Activated CD4-positive, alpha-beta T cell treated with anti-CD3 and anti-CD28 coated beads for 1 hour (primary cell): ENCODE measurements at places on chromosomes 5 and 9.

DNA sequence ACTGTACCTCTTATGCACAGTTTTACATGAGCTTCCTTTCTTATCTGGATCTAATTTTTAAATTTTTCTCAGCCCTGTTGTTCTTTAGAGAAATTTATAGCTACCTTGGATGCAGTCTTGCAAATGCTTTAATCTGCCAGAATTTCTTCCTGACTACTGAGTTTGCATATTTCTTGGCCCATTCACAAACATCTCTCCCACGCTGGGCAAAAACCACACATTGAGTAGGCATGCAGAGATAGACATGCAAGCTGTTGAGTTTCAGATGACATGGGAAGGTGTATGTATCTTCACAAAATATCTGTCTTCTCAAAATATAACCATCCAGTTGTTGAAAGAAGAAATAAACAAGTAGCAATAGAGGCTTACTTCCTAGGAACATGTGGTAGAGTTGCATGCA, 101.2 kb downstream of the PARP8 start:
- no peak for DNase-seq

DNA sequence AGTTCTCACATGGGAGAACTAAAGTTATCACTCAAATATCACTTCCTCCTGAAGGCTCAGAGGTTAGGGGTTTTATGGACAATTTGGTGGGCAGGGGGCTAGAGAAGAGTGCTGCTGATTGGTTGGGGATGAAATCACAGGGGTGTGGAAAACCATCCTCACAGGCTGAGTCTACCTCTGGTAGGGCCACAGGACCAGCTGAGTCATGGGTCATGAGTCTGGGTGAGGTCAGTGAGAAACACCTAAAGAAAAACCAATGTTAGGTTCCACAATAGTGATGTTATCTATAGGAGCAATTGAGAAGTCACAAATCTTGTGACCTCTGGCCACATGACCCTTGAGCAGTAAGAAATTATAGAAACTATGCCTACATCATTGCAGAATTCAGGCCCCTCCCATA, 203.3 kb upstream of the TARS1 start:
- DNase-seq: no peak

- DNase-seq: no peak
Measured at GRCh38 chr5:119359737-119360413, 4.1 kb downstream of the TNFAIP8 start.

GRCh38 chr5:175847503-175847902, 23.9 kb upstream of the CPLX2 start:
- DNase-seq: no peak

- DNase-seq: no peak
Measured at GRCh38 chr5:74916831-74917710, 50.9 kb upstream of the FAM169A start.

GRCh38 chr5:78286290-78286689, 8.2 kb downstream of the AP3B1 start:
- no peak for DNase-seq

DNA sequence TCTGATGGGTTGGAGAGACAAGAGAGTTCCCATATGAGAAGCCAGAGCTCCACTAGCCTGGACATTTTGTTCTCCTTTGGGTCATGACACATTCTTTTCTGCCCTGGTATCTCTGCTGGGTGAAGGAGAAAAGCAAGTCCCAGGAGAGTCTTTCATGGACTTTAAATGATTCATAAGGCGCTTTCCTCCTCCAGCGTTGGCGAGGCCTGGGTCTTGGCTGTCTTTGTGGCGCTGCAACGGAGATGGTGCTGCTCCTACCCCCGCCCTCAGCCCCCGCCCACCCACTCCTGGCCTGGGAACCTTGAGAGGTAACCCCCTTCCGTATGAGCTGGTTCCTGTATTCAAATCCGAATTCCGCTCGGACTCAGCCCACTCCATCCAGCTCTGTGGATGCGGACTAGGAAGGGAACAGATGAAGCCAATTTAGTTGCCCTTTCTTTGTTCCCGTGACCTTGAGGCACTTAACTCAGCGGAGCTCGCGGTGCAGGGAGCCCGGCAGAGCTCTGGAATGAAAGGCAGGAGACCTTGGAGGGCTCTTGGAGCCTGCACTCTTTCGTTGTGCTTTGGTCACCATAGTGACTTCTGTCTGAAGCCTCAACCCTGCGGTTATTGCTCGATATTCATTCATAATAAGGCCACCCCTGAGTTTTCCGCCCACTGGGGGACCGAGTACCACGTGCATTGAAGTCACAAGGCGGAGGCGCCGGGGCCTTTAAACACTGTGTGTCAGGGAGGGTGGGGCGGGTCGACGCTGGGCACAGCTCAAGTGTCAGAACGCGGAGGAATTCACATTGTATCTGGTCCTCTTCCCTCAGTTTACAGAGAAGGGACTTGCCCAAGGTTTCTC, 14.0 kb upstream of the PWWP2A start:
- DNase-seq: no peak

DNA sequence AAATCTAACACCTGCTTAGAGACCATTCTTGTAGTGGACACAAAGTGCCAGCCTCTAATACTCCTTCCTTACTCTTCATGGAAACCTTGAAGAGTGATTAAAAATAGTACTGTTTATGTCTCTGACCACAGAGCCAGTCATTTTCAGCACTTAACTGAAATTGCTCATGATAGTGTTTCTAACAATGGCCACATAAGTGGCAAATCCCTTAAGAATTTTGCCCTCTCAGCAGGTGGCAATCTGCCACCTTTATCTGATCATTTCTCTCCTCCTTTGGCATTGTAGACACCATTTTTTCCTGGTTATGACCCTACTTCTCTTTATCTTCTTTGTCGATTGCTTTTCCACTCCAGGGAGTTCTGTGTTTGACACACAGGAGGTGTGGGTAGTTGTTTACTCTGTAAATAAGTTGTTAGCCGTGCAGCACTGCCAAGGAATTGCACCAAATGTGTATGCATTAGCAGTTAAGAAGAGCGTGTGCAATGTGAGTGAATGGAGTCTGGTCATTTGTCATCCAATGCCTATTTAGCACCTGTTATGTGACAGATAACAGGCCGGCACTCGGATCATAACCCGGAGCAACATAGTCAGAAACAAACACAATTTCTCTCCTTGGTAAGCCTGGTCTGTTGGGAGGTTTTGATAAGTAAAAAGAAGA, 36.8 kb upstream of the STARD4 start:
- DNase-seq: no peak

DNA sequence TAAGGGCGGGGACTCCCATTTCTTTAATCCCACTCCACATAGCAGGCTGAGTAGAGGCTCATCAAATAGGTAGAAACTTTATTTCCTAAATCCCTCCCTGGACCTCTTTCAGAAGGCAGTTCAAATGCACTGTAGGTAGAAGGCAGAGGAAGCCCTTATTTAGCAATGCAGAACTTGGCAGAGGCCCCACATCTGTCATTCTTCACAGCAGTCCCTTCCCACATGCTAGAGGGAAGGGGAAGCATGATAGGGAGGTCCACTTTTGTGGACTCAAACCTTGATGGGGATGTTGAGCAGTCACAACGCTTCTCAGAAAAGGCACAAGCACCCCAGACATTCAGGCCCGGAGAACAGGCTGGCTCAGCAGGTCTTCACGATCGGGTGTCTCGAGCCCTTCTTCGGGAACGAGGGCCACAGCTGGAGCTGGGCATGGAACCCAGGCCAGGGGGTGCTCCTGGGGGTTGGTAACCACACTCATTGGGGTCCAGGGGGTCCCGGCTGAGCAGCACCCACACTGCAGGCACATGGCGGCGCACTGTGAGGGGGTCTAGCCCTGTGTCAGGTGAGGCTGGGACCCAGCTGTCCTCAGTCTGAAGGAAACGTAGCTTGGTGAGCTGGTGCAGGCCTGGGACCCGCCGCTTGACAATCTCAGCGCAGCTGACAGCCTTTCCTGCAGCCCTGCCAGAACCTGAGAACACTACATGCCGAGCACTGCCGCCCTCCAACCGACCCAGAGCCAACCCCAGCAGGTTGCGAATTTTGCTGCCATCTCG, 1.3 kb downstream of the RPP25L start:
- no peak for DNase-seq

DNA sequence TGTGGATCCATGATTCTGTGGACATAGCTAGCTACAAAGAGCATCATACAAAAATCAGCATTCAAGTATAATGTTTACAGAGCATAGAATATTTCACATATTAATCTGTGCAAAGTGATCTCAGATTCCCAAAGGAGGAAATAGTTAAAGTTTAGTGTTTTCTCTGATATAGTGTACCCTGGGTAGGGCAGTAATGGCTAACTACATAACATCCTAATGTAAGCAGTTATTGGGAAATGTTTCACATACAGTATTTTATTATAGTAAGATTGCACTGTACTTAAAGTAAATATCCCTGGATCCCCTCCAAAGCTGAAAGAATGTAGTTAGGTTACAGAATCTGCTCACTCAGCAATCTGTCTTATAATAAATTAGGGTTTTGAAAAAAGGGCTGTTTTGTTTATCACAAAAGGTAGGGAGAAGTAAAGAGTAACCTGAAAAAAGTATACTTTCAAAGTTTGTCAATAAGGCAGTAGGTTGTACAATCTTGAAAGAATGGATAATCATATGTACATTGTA, 52.5 kb upstream of the SMARCA2 start:
- no peak for DNase-seq

GRCh38 chr5:100789694-100790093, 113.4 kb downstream of the ST8SIA4 start:
- DNase-seq: no peak

- no peak for DNase-seq
Measured at GRCh38 chr5:148976569-148977381, 86.1 kb downstream of the SH3TC2 start.

DNA sequence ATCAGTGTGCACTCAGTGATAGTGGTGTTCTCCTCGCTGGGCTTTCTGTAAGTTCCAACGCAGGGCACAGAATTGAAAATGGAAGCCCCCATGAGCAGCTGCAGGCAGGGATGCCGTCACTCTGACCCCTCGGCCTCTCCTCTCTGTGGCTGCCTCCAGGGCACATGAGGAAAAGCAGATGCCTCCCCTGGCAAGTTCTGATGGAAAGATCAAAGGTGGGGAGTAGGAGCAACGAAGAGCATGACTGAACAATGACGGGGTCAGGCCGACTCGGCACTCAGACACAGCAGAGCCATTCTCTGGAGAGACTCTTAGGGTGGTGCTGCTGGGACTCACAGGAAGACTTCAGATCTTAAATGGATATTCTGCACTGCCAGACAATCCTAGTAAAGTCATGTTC, 65.6 kb upstream of the CKMT2 start:
- no peak for DNase-seq

DNA sequence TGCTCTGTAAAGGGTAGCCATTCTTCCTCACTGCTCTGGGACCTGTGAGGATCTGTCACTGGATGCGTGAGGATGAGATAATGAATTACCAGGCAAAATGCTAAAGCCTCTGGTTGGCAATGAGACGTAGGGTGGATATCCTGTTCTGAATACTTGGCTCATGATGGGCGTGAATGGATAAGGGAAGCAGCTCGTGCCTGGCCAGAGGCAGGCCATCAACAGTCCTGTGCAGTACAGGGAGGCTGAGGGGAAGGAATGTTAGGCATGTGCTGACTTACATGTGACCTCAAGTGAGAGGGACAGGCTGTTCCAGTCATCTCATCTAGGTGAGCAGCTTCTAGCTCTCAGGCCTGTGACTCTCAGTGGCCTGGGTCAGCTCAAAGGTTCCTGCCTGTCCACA, 172.8 kb downstream of the CARTPT start:
- DNase-seq: no peak

DNA sequence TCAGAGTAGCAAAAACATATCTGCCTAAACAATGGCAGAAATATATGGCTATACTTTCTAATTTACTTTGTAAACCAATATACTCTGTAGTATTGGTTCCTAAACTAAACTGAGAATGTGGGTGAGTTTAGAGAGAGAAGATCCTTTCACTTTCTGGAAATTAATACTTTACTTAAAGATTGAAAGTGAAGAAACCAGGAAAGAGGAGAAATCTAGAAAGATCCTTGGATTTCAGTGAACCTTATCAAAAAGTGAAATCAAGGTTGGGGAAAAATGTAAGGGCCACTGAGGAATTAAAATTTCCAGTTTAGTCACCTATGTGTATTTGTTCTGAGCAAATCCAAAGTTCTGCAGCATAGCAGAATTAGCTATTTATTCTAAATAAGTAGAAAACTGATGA, 5.9 kb downstream of the SLC38A9 start:
- no peak for DNase-seq

- DNase-seq: no peak
Measured at GRCh38 chr9:131012396-131012917, 3.5 kb downstream of the LAMC3 start.

DNA sequence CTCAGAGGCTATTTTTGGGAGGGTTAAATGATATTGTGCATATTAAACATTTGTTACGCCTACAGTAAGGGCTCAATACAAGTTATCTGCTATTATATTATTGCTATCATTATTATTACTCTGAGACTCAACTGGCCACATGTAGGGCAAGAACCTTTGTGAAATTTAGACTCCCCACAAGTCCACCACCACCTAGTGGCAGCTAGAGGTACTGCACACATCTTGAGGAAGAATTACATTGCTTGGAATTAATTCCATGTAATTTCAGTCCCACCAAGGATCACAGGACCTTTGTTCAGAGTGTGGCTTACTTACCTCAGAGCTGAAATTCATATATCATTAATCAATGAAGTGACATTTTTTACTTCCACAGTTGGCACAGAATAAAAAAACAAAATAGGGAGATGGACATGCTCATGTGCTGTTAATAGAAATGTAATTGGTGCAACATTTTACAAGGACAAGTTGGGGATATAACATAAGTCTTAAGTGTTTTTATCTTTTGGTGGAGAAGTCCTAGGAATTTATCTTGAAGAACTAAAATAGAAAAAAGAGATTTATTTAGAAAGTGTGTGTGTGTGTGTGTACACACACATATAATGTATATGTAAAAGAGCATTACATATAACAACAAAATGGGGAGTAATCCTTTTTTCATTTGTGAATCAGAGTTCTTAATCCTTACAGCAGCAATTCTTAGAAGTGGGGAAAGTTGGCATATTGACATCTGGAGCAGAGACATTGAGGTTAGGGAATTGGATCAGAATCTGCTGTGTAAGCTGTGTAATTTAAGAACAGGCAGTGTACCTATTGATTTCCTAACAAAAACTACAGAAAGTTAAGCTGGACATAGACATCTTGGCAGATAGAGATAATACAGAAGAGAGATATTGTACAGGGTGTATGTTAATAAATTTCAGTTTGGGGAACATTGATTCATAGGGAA, 11.2 kb downstream of the MSANTD3 start:
- peak; percentile 40 for DNase-seq

DNA sequence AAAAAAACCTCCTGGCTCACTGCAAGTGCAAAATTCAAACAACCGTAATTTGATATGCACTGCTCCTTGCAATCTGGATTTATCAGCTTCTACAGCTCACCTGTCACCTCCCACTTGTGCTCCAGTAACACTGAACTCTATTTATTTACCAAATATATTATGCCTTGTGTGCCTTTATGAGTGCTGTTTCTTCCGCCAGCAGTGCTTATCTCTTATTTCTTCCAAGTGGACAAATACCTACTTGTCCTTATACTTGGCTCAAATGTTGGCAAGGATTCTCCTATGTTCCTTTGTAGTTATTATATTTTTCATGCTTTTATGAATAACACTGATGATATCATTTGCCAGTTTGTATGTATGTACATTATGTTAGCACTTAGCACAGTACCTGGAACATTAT, 145.7 kb upstream of the ARRDC3 start:
- DNase-seq: no peak
